ENCODE measurements at places on chromosomes 1 and 21.

DNA sequence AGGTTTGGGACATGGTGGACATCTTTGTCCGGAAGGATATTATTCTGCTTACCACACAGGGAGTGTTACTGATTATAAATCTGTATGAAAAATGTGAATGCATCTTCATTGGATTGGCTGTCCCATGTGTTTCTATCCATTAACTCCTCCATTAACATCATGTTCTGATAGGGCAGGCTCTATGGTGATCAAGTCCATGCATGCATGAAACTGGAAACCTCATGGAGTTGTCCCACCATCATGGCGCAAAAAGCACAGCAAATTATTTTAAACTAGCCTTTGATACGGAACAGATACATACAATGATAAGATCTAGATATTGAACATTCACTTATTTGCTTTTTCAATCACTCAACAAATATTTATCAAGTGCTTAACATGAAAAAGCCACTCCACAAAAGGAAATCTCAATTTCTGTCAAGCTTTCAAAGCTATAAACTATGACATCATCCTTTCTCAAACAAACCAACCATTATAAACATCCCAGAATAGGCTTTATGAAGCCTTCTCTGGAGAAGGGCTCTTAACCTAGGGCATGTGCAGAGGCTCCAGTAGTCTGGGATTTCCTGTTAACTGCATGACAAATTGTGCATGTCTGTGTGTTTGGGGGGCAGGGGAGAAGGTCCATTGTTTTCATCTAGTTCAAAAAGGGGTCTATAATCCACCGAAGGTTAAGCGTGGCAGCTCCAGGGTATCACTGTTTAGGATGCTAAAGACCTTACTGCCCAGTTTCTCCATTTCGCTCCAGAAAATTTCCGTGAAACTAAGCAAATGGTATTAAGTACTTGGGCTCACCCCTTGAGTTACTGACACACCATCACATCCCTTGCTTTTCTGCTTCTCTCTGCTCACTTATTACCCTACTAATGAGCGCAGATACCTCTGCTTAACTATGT, 46.1 kb downstream of the ADAMTS1 start:
- no peak for DNase-seq

DNA sequence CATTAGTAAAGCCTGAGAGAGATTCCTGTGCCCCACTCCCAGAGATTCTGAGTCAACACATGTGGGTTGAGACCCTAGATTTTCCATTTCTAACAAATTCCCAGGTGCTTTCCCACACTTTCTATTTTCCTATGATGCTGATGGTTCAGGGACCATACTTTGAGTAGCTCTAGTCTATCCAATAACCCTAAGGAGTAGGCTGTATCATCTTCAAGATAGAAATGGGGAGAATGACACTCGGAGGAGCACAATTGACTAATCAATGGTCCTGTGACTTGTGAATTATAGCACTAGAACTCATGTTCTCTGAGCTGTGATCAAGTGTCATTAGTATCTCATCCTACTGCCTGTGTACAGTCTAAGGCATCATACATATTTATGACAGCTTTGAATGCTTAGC, 232.9 kb upstream of the B3GALT2 start:
- no peak for DNase-seq

DNA sequence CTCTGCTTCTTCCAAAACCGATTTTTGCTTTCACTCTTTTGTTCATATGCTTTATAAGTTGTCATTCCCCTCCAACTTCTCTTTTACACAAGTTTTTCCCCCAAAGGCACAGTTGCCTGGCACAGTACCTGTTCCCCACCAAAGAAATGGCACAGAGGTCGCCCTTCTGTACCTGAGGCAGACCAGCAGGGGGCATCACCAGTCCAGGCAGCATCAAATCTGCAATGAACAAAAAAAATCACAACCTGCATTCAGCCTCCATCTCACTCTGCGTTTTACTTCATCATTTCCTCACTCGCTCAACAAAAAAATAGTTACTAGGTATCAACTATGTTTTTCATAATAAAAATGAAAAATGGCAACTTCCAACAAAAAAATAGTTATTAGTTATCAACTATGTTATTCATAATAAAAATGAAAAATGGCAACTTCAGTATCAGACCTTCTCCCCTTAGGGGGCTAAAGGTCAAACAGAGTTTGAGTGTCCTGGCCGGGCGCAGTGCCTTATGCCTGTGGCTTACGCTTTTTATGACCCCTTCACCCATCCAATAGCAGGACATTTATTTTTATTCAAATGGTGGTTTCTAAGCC, 4.1 kb downstream of the EIF2D start:
- no peak for DNase-seq

DNA sequence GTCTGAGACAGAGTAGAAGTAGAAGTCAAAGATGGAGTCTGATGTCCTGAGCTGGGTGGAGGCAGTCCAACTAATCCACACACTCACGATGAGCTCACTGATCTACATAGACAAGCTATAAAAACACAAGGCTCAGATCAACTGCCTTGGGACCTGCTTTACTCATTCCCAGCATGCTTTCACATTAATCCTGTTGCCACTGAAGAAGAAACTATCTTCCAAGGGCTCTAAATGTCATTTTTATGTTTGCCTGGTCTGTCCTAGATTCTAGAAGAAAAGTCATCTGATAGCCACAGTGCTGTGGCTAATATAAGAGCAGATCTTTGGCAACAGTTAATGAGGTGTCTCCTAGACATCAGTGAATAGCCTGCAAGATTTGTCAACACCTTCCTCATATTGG, 522.7 kb downstream of the NUF2 start:
- no peak for DNase-seq

GRCh38 chr1:52669696-52670095, 28.5 kb downstream of the COA7 start:
- no peak for DNase-seq

DNA sequence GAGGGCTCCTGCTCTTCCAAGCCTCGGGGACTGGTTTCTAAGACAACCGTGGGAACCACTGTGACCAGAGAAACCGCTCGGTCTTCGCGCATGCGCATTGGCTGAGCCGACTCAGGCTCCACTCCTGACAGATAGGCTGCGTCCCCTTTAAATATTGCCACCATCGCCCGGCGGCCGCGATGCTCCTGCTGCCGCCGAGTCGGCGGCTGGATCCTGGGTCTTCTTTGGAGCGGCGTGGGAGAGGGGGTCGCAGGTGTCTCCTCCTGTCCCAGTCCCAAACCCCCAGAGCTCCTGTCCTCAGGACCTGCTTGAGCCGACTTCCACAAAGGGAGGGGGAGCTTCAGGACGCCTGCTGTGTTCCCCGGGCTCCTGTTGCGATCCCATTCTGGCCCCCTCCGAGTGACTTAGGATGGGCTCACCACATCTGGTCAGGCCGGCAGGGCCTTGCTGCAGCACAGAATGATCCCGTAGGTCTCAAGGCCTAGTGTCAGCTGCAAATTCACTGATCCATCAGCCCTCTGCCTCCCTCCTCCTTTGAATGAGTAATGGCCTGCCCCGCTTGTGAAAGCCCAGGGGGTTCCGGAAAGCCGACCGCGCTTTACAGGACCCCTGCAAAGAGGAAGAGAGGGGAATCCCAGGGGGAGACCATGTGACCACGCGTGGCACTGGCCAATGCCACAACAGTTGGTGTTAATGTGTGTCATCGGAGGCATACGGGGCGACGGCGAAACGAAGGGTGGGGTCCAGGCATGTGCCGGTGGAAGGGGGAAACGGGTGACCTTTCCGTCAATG, 683.2 kb upstream of the TPTE start:
- no peak for DNase-seq

- no peak for DNase-seq
These were observed 97.7 kb upstream of the JUN start for GRCh38 chr1:58881471-58881994.
